Osteocyte (in vitro differentiated cells): ENCODE measurements at places on chromosomes 6 and 20. TPM values are rescaled to one million over a fixed set of nuclear protein-coding genes. Genes with fewer than 3 reads are reported as not detected.

Gene VARS1
- total RNA-seq, result 73.0 and 73.4 TPM in 2 replicates

DNA sequence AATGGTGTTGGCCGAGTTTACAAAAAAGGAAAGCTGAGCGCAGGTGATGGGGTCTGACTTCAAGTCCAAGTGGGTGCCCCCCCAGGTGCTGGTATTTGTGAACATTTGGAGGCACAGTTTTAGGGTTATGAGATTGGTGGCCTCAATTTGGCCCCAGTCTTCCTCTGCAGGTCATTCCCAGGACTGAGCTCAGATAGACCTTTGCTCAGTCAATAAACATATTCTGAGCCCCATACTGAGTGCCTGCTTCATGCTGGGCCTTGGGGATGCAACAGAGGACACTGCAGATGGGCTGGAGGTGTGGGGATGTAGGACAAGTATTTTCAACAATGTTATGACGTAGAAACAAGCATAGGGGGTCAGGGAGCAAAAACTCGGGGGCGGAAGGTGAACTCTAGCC, 33.5 kb downstream of the TGM3 start:
- no peaks in the 10 kb centered on the region for H3K36me3 ChIP-seq
- H3K4me3 ChIP-seq, result no peak overlapping the region
- H3K4me1 ChIP-seq, result no peaks in the 10 kb centered on the region

Gene SIRPB2
- total RNA-seq, result not detected in 2 replicates

- H3K4me1 ChIP-seq, result peaks cover 16% of the 10 kb centered on the region
- H3K4me3 ChIP-seq, result no peak overlapping the region
- H3K36me3 ChIP-seq, result no peaks in the 10 kb centered on the region
- no peak for DNase-seq
- H3K27me3 ChIP-seq, result no peaks in the 10 kb centered on the region
Measured at GRCh38 chr20:50874758-50875665, 56.2 kb downstream of the ADNP start.

Gene LRRC1
- total RNA-seq, result 7.4 and 7.6 TPM in 2 replicates

DNA sequence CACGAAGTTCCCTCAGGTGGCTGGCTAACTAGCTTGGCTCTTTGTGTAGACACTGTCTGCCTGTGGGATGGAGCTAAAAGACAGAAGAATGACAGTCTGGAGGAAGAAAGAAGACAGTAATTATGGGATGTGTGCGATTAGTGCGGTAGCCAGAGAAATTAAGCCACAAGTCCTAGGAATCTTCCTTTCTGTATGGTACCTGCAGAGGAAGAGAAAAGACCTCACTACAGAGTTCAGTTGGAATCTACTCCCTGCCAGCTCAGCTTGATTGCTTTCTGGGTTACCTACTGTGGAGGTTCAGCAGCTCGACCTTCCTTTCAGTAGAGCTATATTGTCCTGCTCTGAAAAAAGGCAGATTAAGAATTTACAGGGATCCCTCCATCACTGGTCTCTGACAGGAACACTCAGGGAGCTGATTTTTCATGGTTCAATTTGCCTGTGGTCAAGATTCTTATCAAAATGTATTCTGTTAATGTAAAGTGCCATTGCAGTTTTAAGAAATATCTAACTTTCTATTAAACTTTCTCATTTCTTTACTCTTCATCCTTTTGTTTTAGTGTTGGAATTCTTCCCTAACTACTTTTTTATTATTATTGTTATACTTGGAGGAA, 187.2 kb downstream of the CENPW start:
- H3K4me1 ChIP-seq, result no peaks in the 10 kb centered on the region
- no peak overlapping the region for H3K27ac ChIP-seq
- no peak for DNase-seq
- H3K27me3 ChIP-seq, result peaks cover 11% of the 10 kb centered on the region
- H3K36me3 ChIP-seq, result no peaks in the 10 kb centered on the region
- no peak overlapping the region for H3K4me3 ChIP-seq

GRCh38 chr6:122049341-122049740, 350.1 kb upstream of the HSF2 start:
- H3K27me3 ChIP-seq, result peaks cover 19% of the 10 kb centered on the region
- no peak overlapping the region for H3K27ac ChIP-seq

- no peak for DNase-seq
- no peak overlapping the region for H3K27ac ChIP-seq
- H3K36me3 ChIP-seq, result no peaks in the 10 kb centered on the region
- H3K4me1 ChIP-seq, result peaks cover 18% of the 10 kb centered on the region
- no peak overlapping the region for H3K4me3 ChIP-seq
- H3K27me3 ChIP-seq, result no peaks in the 10 kb centered on the region
Measured at GRCh38 chr6:167702241-167702827, 124.4 kb upstream of the AFDN start.

DNA sequence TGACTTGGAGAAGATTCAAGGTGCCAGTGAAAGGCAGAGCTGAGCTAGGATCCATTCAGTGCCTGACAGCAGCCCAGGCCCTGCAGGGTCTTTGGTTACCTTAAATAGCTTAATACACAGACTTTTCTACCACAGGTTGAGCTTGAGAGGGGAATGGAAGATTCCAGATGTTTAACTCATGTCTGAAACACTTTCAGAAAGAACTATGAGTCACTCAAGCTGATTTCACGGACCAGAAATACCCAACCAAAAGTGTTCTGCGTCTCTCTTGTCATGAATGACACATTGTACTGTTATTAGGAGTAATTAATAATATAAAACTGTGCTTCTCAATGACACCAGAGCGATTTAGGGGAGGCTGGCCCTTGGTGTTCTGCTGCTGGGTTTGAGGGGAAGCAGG, 6.4 kb upstream of the PMEPA1 start:
- no peak for DNase-seq
- no peaks in the 10 kb centered on the region for H3K27me3 ChIP-seq
- no peaks in the 10 kb centered on the region for H3K36me3 ChIP-seq
- no peak overlapping the region for H3K27ac ChIP-seq

- H3K4me1 ChIP-seq, result peaks cover 38% of the 10 kb centered on the region
- H3K27ac ChIP-seq, result peak overlapping the region; percentile 67
- no peak for DNase-seq
- no peaks in the 10 kb centered on the region for H3K36me3 ChIP-seq
- no peaks in the 10 kb centered on the region for H3K27me3 ChIP-seq
Measured at GRCh38 chr20:38181207-38181801, 16.2 kb upstream of the TGM2 start.

Gene PRDM13
- not detected in 2 replicates for total RNA-seq

DNA sequence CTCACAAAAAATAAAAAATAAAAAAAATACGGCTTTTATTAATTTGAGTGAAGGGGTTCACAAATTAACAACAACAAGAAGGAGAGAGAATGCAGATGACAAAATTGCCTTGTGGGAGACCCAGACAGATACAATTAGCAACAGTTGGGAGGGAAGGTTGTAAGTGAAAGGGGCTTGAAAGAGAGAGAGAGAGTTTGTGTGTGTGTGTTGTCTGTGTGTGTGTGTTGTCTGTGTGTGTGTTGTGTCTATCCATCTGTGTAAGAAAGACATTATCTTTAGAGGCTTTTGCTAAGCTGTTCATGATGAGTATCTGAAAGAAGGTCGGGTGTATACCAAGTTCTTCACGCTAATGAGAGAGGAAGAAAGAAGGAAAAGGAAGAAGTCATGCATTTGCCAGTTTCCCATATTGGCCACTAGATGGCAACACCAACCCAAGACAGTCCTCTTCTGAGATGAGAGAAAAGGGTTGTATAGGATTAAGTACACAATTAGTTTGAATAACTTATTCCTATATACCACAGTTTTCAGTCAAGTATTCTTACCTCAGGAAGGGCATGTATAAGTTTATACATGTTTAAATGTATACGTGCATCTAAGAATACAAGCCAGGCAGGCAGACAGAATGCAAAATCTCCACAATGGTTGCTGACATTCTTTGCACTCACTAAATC, 63.7 kb upstream of the CD2AP start:
- no peaks in the 10 kb centered on the region for H3K36me3 ChIP-seq
- no peak for DNase-seq
- peaks cover 5% of the 10 kb centered on the region for H3K27me3 ChIP-seq
- H3K4me1 ChIP-seq, result peaks cover 14% of the 10 kb centered on the region
- peak overlapping the region; percentile 23 for H3K4me3 ChIP-seq

DNA sequence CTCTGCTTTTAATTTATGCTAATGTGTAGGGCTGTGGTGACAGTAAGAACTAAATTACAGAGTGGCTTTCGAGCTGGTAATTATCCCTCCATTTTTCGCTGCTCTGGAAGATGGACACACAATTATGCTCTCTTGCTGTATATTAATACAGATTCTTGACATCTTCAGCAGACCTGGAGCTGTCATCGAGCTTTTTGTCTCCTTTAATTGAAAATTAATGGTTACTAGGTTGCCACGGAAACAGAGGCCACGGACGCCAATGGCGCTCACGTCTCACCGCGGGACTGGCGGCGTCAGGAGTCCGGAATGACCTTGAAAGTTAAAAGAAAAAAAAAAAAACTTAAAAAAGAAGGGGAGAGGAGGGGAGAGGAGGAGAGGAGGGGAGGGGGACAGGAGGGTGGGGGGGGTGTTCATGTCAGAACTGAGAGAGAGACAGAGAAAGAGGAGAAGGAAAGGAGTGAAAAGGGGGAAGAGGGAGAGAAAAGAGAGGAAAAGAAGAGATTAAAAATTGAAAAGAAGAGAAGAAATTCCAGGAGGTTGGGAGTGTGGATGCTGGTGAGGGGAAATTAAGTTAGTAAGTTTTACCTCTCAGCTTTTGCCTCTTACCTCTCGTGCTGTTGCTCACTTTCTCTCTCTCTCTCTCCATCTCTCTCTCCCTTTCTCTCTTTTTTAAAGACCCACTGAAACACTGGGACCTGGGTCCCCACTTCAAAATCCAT, 22.1 kb upstream of the FOXP4 start:
- H3K36me3 ChIP-seq, result no peaks in the 10 kb centered on the region
- peaks cover 25% of the 10 kb centered on the region for H3K4me1 ChIP-seq
- no peak for DNase-seq
- no peak overlapping the region for H3K4me3 ChIP-seq
- H3K27ac ChIP-seq, result no peak overlapping the region

Gene ECT2L
- total RNA-seq, result 0.13 TPM in 1 of 2 replicates, not detected in the other

Gene TAGAP
- not detected in 2 replicates for total RNA-seq

DNA sequence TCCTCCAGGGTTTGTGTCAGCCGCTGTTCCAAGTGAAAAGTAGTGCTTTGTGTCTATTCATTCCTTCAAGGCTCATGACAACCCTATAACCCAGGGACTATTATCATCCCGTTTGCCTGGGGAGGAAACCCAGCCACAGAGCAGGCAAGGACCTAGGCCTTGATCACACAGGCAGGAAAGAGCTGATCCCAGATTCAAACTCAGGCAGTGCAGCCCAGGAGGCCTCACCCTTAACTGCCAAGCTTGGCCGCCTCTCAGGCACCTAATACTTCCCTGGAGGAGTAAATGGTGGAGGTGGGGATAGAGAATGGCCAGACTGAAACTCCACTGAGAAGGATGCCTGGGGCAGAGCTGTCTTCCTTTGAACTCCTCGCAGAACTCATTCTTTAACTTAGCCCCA, 215.1 kb upstream of the QKI start:
- H3K27ac ChIP-seq, result no peak overlapping the region
- H3K4me3 ChIP-seq, result no peak overlapping the region
- no peaks in the 10 kb centered on the region for H3K36me3 ChIP-seq
- no peaks in the 10 kb centered on the region for H3K27me3 ChIP-seq
- no peaks in the 10 kb centered on the region for H3K4me1 ChIP-seq

- no peak overlapping the region for H3K4me3 ChIP-seq
- no peaks in the 10 kb centered on the region for H3K27me3 ChIP-seq
- no peak overlapping the region for H3K27ac ChIP-seq
- no peak for DNase-seq
Measured at GRCh38 chr6:157659536-157660271, 163.3 kb upstream of the SNX9 start.

Gene GMDS
- total RNA-seq, result 30.7 and 30.9 TPM in 2 replicates

GRCh38 chr6:136405420-136406029, 115.9 kb upstream of the BCLAF1 start:
- no peak for DNase-seq
- no peak overlapping the region for H3K27ac ChIP-seq
- peaks cover 19% of the 10 kb centered on the region for H3K27me3 ChIP-seq

GRCh38 chr6:10854922-10855632, 16.7 kb upstream of the MAK start:
- H3K4me3 ChIP-seq, result no peak overlapping the region
- no peak overlapping the region for H3K27ac ChIP-seq
- peaks cover 2% of the 10 kb centered on the region for H3K27me3 ChIP-seq
- DNase-seq, result no peak
- peaks cover 8% of the 10 kb centered on the region for H3K36me3 ChIP-seq
- H3K4me1 ChIP-seq, result peaks cover 18% of the 10 kb centered on the region

- H3K36me3 ChIP-seq, result no peaks in the 10 kb centered on the region
- H3K4me1 ChIP-seq, result peaks cover 3% of the 10 kb centered on the region
- H3K27ac ChIP-seq, result no peak overlapping the region
- H3K4me3 ChIP-seq, result no peak overlapping the region
- no peaks in the 10 kb centered on the region for H3K27me3 ChIP-seq
Measured at GRCh38 chr20:43942201-43942590, 27.5 kb downstream of the TOX2 start.

Gene SNPH
- 8.0 and 8.9 TPM in 2 replicates for total RNA-seq

- H3K36me3 ChIP-seq, result no peaks in the 10 kb centered on the region
- no peak overlapping the region for H3K4me3 ChIP-seq
Measured at GRCh38 chr6:422433-423054, 31.0 kb downstream of the IRF4 start.

Gene LCA5
- 4.2 and 4.3 TPM in 2 replicates for total RNA-seq

GRCh38 chr20:1282966-1283365, 16.9 kb downstream of the SNPH start:
- H3K27ac ChIP-seq, result no peak overlapping the region
- peaks cover 2% of the 10 kb centered on the region for H3K4me1 ChIP-seq
- no peaks in the 10 kb centered on the region for H3K36me3 ChIP-seq
- no peaks in the 10 kb centered on the region for H3K27me3 ChIP-seq
- no peak overlapping the region for H3K4me3 ChIP-seq
- peak; percentile 51 for DNase-seq

DNA sequence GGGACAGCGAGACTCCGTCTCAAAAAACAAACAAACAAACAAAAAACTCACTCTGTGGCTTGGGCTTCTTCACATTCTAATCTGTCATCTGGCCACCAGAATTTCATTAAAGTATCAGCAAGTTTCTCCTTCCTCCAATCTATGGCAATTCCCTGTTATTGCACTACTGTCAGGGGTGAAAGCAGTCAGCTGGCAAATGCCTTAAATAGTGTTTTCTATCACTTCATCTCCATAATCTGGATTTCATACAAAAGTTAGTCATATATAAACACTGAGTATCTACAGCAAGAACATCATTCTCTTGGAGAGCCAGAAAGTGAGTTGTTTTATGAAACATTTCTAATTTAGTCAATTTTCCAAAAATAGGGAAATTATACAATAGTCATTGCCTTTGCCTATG, 56.1 kb downstream of the PHACTR3 start:
- H3K27ac ChIP-seq, result no peak overlapping the region
- H3K4me3 ChIP-seq, result no peak overlapping the region
- H3K4me1 ChIP-seq, result no peaks in the 10 kb centered on the region
